ENCODE measurements at places on chromosomes 4 and X.

DNA sequence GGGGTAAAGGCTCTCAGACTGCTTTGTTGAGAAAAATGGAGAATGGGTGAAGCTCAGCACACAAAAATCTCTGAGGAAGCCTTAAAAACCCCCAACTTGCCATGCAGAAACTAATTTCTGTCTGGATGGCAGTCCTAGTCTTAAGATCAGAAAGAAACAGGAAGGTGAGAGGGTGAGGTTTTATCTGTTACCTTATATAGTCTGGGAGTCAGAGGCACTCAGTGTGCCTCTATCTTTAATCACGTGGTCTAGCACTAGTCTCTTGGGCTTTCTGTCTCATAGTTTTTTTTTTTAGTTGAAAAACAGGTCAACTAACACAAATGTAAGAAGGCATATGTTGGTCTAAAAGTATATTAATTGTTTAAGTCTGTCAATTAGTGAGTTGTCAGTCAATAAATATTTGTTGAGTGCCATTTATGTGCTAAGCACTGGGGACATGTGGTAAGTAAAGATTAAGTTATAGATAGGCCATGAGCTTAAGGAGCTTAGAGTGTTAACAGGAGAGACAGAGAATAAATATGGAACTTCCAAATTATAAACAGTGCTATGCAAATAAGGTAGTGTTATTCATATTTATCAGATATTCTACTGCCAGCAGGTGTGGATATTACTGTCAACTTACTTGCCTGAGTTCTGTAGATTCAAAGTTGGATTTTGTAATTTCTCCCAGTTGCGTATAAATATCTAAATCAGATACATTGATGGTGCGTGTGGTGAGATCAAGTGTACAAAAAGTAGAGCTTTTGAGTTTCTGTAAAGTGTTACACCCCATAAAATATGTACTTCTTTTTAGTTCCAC is 7.0 kb downstream of the CYBB start:
- DNase-seq = no peak

DNA sequence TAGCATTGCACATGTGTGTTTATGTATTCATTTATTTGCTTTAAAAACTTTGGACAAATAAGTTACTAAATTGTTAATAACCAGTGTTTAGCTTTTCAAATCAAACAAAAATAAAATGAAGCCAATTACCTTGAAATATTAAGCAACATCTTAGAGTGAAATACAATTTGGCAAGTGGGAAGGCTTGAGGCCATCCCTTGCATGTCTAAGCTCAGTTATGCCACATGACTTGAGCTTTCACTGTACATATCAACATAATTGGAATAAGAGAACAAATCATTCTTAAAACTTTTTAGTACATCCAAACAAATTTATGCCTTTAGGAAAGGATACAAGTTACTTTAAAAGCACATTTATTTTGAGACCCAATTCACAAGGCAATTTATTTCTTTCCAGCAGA is 640.6 kb downstream of the SPRY1 start:
- no peak for DNase-seq

GRCh38 chrX:40174001-40174853 is 76.5 kb upstream of the BCOR start:
- DNase-seq = no peak

GRCh38 chr4:52265781-52266525 is 214.8 kb downstream of the SPATA18 start:
- DNase-seq = no peak

DNA sequence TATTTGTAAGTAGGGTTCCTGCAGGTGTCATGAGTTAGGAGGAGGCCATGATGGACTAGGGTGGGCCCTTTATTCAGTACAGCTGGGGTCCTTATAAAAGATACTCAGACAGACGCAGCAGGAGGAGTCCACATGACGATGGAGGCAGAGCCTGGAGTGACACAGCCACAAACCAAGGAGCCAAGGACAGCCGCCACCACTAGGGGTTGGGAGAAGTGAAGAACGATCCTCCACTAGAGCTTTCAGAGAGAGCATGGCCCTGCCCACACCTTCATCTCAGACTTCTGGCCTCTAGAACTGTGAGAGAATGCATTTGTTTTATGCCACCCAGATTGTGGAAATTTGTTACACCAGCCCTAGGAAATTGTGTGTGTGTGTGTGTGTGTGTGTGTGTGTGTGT is 31.1 kb downstream of the JAKMIP1 start:
- DNase-seq = no peak

DNA sequence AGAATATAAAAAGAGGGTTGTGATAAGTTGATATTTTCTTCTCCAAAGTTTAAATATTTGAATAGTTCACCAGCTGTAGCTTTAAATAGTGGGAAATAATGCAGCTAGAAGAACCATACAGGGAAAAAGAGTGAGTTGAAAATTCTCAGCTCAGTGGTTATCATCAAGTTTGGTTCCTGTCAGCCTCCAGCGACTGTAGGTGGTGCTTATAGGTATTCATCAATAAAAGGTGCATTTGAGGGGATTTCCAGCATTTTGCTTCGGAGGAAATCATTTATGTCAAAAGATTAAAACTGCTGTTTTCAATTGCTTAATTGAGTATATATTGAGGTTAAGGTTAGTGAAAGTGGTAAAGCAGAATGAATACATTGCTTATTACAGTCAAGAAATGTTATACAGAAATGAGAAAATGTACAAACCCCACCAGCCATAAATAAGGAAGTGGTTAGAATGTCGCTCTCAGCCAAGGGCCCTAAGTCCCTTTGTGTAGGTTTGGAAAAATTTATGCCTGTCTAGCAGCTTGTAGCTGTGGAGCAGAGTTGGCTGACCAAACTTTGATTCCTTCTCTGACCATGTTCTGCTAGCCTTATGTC is 532.9 kb upstream of the FTHL17 start:
- no peak for DNase-seq

DNA sequence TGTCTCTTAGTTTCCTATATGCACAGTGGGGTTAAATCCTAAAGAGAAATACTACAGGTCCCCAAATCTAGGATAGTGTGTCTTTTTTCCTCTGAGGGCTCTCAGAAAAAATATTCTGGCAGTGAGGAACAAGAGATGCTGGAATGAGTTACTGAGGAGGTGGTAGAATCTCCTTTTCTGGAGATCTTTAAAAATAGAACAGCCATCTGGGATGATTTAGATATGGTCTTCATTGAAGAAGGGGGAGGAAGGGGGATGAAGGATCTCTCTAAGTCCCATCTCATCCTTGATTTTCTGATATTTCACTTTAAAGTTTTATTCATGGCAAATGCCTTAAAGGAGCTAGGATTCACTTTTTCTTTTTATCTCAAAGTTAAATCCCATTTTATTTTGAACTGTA is 235.0 kb downstream of the MAML3 start:
- no peak for DNase-seq

DNA sequence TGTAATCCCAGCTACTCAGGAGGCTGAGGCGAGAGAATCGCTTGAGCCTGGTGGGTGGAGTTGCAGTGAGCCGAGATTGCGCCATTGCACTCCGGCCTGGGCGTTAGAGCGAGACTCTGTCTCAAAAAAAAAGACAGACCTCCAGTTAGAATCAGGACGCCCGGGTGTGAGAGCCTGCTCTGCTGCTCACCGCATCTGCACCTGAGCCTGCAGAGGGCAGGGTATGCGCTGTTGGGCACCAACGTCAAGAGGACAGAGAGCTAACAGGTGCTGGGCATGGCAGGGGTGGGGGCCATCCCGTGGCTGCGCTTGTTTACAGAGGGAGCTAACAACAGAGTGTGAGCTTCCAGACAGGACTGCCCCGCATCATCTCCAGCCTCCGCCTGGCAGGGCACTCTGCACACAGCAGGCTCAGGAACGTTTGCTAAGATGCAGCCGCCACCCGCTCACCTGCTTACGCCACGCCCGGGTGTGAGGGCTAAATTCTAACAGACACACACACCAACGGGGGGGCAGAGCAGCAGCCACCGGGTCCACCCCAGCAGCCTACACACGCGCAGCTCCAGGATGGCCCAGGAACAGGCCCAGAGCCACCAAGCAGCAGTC is 50.0 kb upstream of the CPLX1 start:
- DNase-seq = no peak

- DNase-seq = no peak
Measured at GRCh38 chr4:83259586-83259985, 25.0 kb downstream of the COQ2 start.

DNA sequence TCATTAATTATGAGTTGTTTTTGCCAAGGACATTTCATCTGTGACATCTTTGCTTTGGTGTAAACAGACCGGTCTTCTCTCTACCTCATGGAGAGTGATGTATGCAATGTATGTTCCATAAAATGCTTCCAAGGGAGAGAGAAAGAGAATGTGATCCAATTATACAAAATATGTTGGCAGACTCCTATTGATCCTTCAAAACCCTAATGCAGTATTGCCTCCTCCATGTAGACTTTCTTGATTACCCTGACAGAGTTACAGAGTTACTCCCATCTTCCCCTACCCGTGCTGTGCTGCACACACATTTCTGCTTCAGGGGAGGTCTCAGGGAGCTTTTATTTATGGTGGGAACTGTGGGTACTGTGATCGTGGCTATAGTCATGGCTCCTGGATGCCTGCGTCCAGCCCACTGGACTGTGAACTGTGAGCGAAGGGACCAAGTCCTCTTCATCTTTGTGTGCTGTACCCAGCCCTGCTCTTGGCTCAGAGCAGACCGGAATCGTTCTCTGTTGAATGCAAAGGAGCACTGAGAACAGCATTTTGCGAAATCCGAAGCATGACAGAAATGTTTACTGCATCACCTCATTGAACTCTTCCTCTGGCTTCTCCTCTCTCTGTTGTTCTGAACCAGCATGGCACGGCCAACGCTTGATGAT is 32.7 kb downstream of the SORCS2 start:
- no peak for DNase-seq

- no peak for DNase-seq
Measured at GRCh38 chr4:77856152-77856551, 6.5 kb upstream of the MRPL1 start.

DNA sequence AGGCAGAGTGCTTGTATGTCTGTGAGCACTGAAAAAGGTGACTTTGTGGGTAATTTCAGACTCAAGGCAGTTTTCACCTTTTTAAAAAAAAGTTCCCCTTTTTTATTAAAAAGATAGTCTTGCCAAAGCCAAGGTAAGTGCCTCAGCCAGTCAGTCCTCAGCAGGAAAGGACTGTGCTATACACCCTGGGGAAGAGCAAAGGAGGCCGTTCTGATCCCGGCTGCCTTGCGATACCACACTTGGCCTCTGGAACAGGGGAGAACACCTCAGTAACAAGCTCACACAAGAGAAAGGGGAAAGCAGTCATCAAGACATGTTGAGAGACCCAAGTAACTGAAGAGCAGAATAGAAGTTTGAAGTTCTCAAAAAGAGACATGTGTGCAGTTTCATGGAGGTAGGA is 541.7 kb downstream of the BCOR start:
- no peak for DNase-seq

- no peak for DNase-seq
Measured at GRCh38 chrX:36973575-36973974, 34.6 kb upstream of the FAM47C start.

GRCh38 chrX:153925739-153926551 is at the start of gene ARHGAP4:
Gene ARHGAP4 (minus strand): TSS chrX:153926264. CDS start chrX:153926202, 62 bp downstream.
- no peak for DNase-seq

- DNase-seq = no peak
Measured at GRCh38 chr4:161601011-161601410, 562.8 kb downstream of the FSTL5 start.

DNA sequence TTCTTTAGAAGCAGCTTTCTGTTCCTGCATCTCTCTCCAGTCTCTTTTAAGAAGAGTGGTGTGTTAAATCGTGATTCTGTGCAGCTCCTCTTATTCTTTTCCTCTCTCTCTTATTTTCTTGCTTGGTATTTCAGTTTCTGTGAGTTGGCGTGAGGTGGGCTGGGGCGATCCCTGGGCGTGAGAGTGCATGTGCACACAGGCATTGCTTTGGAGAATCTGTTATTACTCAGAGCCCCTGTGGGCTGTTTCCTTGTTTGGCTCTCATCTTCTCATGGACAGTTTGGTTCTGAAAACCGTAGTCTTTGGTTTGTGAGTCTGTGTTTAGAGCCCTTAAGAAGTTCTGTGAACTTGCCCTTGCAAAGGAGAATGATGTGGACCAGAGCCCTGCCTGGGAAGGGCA is 97.2 kb upstream of the CLNK start:
- DNase-seq = no peak

DNA sequence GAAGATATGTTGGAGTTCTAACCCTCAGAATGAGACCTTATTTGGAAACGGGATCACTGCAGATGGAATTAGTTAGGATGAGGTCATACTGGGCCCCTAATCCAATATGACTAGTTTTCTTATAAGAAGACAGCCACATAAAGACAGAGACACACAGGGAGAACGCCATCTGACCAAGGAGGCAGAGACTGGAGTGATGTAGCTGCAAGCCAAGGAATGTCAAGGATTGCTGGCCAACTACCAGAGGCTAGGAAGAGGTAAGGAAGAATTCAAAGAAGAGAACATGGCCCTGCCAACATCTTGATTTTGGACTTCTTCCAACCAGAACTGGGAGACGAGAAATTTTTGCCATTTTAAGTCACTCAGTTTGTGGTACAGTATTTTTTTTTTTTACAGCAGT is 152.8 kb upstream of the DIPK2B start:
- DNase-seq = no peak

DNA sequence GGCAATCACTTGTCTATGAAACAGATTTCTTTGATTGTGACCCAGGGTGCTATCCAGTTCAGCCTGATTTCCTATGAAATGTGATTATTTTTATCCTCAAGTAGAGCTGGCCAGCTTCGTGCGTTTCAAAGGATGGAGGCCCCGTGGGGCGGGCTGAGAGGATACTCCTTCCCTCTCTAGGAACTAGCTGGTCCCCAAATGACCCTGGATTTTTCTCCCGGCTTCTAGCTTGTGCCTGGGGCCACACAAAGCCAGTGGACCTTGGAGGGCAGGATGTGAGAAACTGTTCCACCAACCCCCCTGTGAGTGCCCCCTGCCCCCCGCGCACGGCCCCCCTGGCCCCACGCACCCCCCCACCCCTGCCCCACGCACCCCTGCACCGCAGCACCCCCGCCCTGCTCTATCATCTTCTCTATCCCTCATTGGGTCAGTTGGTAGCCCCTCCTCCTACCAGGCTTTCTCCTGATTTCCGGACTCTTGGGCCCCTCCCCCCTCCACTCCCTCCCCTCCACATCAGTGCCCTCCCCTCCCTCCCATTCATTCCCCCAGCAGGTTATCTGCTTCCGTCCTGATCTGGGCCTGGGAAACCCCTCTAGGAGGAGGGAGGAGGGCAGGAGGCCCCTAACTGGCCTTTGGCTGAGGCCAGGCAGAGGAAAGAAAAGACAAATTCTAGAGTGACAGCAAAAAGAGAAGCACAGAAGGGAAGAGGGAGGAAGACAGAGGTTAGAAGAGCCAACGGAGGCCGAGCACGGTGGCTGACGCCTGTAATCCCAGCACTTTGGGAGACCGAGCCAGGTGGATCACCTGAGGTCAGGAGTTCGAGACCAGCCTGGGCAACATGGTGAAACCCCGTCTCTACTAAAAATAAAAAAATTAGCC is 3.3 kb downstream of the XPNPEP2 start:
- peak; percentile 54 for DNase-seq

- DNase-seq = no peak
Measured at GRCh38 chrX:140292961-140293360, 211.9 kb downstream of the SOX3 start.

- DNase-seq = peak; percentile 42
Measured at GRCh38 chrX:108224727-108225621, 133.4 kb downstream of the ATG4A start.

- DNase-seq = no peak
Measured at GRCh38 chr4:83552083-83552482, 16.2 kb downstream of the GPAT3 start.

- no peak for DNase-seq
Measured at GRCh38 chr4:92953462-92953861, 649.7 kb downstream of the GRID2 start.
